Stimulated activated CD4-positive, alpha-beta T cell treated with anti-CD3 and anti-CD28 coated beads, Interleukin-12 subunit alpha, Interleukin-12 subunit beta, amount 100 ng/mL, for 24 hours (primary cell): ENCODE measurements at places on chromosomes 7 and 10.

GRCh38 chr10:60203993-60204618, 185.6 kb downstream of the ANK3 start:
- no peak for DNase-seq

- no peak for DNase-seq
These were observed 58.8 kb downstream of the SHH start for GRCh38 chr7:155753446-155753965.

DNA sequence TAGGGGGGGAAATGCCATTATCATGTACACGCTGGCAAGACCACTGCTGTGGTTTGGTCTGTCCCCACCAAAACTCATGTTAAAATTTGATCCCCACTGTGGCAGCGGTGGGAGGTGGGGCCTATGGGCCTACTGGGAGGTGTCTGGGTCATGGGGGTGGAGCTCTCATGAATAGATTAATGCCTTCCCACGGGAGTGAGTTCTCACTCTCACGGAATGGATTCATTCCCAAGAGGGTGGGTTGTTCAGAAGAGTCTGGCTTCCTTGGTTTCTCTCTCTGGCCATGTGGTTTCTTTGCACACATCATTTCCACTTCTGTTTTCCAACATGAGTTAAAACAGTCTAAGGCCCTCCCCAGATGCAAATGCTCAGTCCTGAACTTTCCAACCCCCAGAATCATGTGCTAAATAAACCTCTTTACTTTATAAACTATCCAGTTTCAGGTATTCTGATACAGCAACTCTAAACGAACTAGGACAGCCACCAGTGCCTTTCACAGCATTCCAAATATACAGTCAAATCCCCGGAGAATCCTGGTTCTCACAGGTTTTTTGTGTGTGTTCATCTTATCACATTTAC, 44.3 kb downstream of the SMURF1 start:
- no peak for DNase-seq

DNA sequence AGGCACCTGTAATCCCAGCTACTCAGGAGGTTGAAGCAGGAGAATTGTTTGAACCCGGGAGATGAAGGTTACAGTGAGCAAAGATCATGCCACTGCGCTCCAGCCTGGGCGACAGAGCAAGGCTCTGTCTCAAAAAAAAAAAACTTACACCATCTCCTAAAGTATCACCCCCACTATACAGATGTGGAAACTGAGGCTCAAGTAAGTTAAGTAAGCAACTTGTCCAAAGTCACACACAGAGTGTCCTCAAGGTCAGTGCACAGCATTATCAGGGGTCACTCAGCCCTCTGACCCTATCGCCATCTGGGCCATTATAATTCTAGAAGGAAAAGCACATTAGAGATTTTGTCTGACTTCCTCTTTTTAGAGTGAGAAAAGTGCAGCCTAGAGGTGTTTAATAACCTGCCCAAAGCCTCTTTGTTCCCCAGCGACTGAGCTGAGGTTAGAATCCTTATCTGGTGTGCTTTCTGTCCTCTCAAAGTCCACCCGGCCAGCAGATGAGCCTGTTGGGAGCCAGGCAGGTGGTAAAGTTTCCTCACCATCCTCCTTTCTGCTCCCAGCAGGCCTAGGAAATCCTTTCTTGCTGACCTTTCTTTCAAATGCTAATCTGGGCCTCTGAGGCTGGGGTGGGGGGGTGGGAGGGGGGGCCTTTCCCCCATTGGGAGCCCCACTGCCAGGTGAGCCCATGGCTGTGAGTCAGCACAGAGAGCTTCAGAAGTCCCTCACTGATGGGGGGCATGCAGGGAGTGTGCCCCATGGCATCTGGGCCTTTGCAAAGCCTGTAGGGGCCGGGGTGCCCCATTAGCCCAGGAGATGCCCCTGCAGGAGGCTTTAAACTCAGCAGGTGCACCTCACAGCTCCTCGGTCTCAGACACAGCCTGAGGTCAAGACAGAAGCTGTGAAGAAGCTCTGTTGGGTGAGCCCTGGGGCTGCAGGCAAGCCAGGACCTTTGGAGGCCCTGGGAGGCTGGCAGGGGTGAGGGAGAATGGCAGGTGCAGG, 12.0 kb upstream of the KCNMA1 start:
- no peak for DNase-seq

DNA sequence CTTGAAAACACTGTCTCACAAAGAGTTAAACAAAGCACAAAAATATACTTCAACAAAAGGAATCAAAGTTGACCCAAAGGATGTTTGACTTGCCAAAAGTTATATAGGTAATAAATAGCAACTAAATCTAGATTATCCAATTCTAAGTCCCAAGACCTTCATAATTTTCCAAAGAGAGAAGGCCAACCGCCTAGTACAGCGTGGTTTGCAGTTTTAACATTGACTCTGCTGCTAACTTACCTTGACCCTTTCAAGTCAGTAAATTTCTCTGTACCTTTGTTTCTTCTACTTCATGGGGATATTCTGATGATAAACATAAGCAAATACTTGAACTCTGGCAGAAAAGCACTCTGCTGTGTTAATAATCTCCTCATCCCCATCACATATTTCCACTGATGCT, 1.9 kb upstream of the GPR22 start:
- no peak for DNase-seq

GRCh38 chr7:147805996-147806576, 784.5 kb upstream of the C7orf33 start:
- DNase-seq: no peak

- peak; percentile 56 for DNase-seq
These were observed 24.6 kb downstream of the VSIR start for GRCh38 chr10:71748671-71749191.

DNA sequence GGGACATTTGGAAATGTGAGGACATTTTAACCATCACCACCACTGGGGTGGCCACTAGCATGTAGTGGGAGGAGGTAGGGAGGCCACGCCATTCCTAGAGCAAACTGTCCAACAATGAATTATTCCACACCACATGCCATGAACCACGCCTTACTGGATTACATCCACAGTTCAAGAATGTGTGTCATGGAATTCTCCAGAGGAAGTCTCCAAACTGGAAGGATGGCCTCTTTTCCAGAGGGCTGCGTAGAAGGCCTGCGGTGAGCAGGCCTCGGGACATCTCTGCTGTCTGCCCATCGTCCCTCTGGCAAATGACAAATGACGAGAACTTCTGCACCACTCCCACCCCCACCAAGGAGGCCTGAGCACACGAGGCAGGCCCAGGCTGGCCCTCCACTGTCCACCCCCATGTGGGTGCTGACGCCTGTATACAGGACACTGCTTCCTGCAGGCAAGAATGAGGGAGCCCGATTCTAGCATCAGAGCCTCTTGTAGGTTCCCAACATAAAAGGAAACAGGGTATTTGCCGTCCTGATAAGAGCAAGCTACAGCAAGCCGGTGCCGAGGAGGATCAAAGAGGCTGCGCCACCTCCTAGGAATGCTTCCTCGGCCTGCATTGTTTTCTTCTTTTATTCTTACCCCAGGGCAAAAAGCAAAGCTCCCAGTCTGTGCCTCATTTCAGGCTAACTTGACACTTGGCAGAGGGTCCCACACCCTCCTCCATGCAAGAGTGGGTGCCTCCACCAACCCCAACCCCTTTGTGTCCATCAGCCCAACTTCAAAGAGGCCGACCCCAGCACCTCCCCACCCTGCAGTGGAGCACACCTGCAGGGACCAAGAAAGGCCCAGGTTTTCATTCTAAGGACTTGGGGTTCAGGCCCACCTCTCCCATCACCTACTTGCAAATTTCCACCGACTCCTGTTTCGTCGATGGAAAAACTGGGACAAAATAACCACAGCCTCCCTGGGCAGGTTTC, 23.9 kb downstream of the TNS3 start:
- no peak for DNase-seq

DNA sequence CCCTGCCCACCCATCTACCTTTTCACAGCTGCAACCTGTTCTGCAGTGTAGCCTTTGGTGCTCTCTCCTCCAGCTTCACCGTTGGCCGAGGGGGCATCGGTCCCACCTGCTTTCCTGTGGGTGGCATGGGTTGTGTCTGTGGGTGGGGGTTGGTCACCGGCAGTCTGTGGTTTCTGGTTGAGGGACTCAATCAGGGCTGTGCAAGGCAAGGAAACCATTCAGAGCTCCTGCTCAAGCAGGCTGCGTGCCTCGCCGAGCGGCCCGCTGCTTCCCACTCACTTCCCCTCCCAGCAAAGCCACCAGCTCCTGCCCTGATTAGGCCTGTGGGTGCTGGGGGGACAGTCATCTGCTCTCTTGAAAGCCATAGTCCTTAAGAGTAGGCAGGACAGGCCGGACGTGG, 9.8 kb downstream of the DNAJB12 start:
- DNase-seq: no peak

GRCh38 chr7:29202651-29203069, 8.1 kb downstream of the CHN2 start:
- DNase-seq: no peak

DNA sequence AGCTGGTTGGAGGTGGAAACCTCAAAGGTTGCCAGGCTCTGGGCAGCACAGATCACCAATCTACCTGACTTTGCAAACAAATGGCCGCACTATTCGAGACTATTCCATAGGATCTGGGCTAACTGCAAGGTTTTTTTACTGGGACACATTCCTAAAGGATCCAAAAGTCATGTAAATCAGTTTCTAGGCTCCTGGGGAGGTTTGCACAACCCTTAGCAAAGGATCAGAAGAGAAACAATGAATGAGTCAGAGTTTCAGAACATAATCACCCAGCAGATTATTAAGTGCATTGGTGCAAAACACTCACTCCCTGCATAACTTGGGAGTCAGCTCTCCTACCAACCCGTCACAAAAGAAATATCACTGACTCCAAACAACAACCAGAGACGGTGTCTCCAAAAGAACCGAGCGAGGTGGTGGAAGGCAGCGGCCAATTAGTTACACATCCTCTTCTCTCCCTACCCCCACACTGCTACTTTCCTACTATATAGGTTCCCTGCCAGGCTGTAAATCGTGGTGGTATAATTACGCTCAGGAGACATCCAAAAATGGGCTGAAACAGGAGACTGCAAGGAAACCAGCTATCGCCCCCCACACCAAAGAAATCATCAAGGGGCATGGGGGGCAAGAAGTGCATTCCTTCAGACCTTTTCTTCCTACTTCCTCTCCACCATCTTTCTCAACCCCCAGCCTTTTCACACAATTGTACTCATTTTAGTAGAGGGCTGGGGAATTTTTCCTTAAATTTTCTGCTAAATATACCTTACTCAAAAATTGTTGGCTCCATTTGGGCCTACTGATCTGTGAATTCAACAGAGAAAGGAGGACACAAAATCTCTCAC, 3.2 kb downstream of the UBE2H start:
- DNase-seq: no peak

GRCh38 chr10:49113741-49114141, 1.6 kb downstream of the VSTM4 start:
- no peak for DNase-seq

GRCh38 chr7:104509874-104510273, 181.5 kb downstream of the LHFPL3 start:
- DNase-seq: no peak

DNA sequence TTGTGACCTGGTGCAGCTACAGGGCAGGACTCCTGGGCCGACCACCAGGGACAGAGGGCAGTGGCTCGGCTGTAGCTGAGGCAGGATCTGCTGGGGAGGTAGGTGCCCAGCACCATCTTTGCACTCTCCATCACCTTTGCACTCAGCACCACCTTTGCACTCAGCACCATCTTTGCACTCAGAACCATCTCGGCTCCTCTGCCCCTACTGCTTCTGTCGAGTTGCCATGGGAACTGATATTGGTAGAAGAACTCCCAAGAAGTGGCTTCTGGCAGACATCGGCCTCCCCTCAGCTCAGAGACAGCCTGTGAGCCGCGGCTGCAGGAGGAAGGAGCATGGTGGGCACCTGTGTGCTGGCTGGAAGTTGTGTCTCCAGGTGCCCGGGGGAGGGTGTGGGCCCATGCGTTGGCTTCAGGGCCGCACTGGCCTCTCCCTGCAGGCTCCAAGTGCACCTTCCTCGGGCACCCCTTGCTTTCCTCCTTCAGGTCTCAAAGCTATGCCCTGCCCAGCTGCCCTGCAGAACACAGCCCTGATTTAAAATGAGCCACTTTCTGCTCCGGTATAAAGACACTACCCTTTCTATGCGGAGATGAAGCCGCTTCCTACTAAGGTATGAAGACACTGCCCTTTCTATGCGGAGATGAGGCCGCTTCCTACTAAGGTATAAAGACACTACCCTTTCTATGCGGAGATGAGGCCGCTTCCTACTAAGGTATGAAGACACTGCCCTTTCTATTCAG, 514.5 kb downstream of the PTPRN2 start:
- no peak for DNase-seq

- DNase-seq: no peak
These were observed 16.3 kb downstream of the MBL2 start for GRCh38 chr10:52756295-52756694.

- no peak for DNase-seq
These were observed 130.0 kb upstream of the BTBD16 start for GRCh38 chr10:122140941-122141623.

DNA sequence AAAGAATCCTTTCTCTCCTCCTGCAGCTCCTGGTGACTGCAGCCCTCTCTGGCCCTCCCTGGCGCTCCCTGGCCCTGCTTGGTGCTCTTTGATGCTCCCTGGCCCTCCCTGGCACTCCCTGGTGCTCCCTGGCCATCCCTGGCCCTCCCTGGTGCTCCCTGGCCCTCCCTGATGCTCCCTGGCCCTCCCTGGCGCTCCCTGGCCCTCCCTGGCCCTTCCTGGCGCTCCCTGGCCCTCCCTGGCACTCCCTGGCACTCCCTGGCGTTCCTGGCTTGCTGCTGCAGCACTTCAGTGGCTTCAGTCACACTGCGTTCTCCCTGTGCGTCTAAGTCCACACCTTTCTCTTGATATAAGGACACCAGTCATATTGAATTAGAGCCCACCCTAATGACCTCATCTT, 15.2 kb upstream of the FGFR2 start:
- no peak for DNase-seq

DNA sequence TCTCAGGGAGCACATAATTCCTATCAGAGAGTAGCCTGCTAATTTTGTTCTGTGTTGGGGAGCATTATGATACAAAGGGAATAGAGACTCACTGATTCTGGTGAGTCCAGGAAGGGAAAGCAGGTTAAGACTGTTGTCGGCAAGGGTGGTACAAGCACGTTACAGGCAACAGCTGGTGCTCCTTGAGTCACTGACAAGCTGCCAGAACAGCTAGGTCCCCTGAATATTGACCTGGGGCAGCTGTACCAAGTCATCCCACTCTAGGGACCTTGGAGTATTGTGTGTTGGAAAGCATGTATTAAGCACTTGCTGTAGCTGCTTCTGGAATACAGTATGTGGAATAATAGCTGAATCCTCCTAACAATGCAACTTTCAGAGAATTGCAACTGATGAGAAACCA, 37.0 kb upstream of the GLCCI1 start:
- DNase-seq: no peak

- no peak for DNase-seq
These were observed 520 bp downstream of the ELAPOR2 start for GRCh38 chr7:87058744-87059524.

DNA sequence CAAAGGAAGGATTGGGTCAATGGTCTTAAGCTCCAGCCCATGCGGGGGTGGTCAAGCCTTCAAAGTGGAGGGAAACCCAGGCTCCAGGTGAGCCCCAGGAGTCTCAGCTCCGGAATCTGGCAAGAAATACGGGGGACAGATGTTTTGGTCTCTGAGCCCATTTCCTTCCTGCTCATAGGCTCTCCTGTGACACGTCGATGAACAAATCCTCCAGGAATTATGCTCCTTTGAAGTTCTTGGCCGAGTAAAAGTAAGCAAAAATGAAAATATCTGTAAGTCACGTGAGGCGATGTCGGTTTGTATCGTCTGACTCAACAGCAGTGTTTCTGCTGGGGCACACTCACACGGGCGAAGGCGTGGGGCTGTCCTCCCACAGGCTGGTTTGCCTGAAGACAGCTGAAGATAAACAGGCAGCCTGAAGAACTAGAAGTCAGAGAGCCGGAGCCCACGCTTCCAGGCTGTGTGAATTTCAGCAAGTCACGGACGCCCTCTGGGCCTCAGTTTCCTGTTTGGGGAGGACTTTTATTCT, 52.6 kb upstream of the SMNDC1 start:
- DNase-seq: peak; percentile 48
